ENCODE measurements at places on chromosomes 7 and 10. TPM values are rescaled to one million over a fixed set of nuclear protein-coding genes. Genes with fewer than 3 reads are reported as not detected.

The PRXL2A gene
- total RNA-seq, result 101 TPM

The ARHGEF5 gene
- total RNA-seq, result 83.6 TPM

The SVOPL gene
- 0.58 TPM for total RNA-seq

DNA sequence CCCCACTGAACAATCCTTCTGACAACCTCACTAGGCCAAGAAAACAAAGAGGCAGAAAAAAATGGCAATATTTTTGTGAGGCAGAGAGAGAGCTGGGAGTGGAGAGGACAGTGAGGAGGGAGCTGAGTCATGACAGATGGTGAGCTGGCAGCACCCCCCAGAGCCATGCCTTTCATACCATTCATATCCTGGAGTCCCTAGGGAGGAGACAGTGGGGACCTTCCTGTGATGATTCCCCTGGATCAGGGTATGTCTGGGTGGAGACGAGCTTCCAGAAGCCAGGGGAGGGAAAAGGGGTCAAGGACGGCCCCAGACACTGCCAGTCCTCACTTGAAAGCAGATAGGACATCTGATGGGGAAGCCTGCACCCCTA, 160.5 kb downstream of the ADAM12 start:
- no peak overlapping the region for H3K4me3 ChIP-seq
- DNase-seq, result no peak
- no peaks in the 10 kb centered on the region for H3K27me3 ChIP-seq
- no peak overlapping the region for H3K27ac ChIP-seq
- no peaks in the 10 kb centered on the region for H3K36me3 ChIP-seq

DNA sequence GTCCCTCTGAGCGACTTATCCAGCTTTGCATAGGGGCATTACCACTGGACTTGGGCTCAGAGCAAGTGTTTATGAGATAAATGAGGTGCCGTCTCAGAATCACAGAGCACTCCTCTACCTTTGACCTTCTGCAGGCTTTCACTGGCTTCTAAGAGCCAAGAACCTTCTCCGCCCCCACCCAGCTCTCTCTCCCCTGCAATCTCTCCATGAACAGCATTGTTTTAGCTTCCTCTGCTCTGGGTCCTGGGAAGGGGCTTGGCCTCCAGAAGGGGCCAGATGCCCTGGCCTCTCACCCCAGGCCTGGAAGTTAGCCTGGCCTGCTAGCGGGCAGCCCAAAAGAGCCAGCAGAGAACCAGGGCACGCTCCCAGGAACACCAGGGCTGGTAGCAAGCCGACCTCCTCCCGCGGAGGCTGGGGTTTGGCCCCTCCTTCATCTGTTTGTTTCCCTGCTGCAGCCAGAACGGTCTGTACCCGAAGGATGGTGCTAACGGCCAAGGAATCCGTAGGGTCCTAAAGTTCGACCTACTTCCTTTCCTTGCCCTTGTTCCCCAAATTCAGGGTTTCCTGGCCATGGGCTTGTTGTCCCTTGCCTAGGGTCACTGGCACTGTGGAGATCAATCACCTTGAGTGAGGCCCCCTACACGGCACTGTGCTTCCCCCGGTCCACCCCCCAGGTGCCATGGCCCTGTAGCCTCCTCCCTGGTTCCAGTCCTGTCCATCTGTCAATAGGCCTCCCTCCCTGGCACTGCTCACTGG, 18.7 kb upstream of the DDIT4 start:
- DNase-seq, result peak; percentile 82
- peak overlapping the region; percentile 7 for H3K4me3 ChIP-seq
- no peaks in the 10 kb centered on the region for H3K27me3 ChIP-seq
- no peaks in the 10 kb centered on the region for H3K36me3 ChIP-seq
- H3K27ac ChIP-seq, result peak overlapping the region; percentile 81

DNA sequence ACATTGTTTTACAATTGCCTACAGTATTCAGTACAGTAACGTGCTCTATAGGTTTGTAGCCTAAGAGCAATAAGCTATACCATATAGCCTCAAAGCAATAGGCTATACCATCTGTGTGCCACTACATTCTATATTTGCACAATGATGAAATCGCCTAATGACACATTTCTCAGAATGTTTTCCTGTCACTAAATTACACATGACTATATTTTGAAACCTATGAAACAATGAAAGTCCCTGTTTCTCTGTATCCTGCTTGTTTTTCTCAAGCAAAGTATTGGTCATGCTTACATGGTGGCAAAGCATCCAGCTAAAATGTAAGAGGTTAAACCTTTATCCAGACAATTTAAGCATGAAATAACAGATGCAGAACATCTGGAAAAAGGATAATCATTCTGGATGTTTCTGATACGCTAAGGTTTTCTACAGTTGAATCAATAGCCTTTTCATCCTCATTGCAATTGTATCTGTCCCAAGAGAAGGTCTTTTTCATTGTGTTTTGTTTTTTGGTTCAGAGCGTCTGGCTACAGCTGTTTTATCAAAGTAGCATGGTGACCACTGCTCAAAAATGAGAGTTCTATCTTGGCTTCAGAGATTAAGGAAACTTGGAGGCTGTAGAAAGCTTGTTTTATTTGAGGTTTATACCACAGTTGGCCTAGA, 81.7 kb downstream of the CSTF2T start:
- H3K36me3 ChIP-seq, result no peaks in the 10 kb centered on the region
- H3K27me3 ChIP-seq, result no peaks in the 10 kb centered on the region
- no peak overlapping the region for H3K4me3 ChIP-seq
- DNase-seq, result no peak
- no peaks in the 10 kb centered on the region for H3K4me1 ChIP-seq
- H3K27ac ChIP-seq, result no peak overlapping the region

DNA sequence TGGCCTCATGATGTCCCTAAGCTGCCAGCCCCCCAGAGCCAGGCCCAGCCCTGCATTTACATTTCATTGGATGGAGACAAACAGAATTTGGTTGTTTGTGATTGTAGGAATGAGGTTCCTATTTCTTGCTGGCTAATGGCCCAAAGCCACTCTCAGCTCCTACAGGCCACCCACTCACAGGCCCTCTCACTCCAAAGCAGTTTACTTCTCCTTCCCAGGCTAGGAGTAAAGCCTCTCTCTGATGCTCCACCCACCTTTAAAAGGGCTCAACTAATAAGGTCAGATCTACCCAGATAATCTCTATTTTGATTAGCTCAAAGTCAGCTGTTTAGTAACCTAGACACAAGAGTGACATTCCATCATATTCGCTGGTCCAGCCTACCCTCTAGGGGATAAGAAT, 11.2 kb upstream of the CUZD1 start:
- H3K4me3 ChIP-seq, result no peak overlapping the region
- no peak for DNase-seq
- H3K27ac ChIP-seq, result no peak overlapping the region
- H3K27me3 ChIP-seq, result no peaks in the 10 kb centered on the region

GRCh38 chr7:22093936-22094335, 148.2 kb upstream of the CDCA7L start:
- H3K36me3 ChIP-seq, result no peaks in the 10 kb centered on the region
- no peak overlapping the region for H3K27ac ChIP-seq
- no peak for DNase-seq
- H3K4me1 ChIP-seq, result no peaks in the 10 kb centered on the region
- no peak overlapping the region for H3K4me3 ChIP-seq

GRCh38 chr10:50544857-50545429, 78.8 kb downstream of the SGMS1 start:
- H3K4me3 ChIP-seq, result no peak overlapping the region
- no peak overlapping the region for H3K27ac ChIP-seq
- H3K4me1 ChIP-seq, result no peaks in the 10 kb centered on the region
- no peaks in the 10 kb centered on the region for H3K27me3 ChIP-seq

GRCh38 chr7:17239683-17240521, 58.5 kb upstream of the AHR start:
- no peaks in the 10 kb centered on the region for H3K4me1 ChIP-seq
- H3K27me3 ChIP-seq, result no peaks in the 10 kb centered on the region
- H3K27ac ChIP-seq, result no peak overlapping the region
- no peak for DNase-seq

- no peaks in the 10 kb centered on the region for H3K36me3 ChIP-seq
- peak; percentile 11 for DNase-seq
- no peaks in the 10 kb centered on the region for H3K27me3 ChIP-seq
- no peaks in the 10 kb centered on the region for H3K4me1 ChIP-seq
- no peak overlapping the region for H3K4me3 ChIP-seq
- H3K27ac ChIP-seq, result no peak overlapping the region
Measured at GRCh38 chr7:149456506-149457421, 4.1 kb downstream of the ZNF777 start.

- DNase-seq, result no peak
- H3K27ac ChIP-seq, result no peak overlapping the region
- H3K27me3 ChIP-seq, result no peaks in the 10 kb centered on the region
Measured at GRCh38 chr7:107581387-107582013, 1.5 kb downstream of the BCAP29 start.

- DNase-seq, result peak; percentile 67
- peak overlapping the region; percentile 97 for H3K27ac ChIP-seq
- no peaks in the 10 kb centered on the region for H3K27me3 ChIP-seq
- no peaks in the 10 kb centered on the region for H3K36me3 ChIP-seq
- H3K4me3 ChIP-seq, result peak overlapping the region; percentile 65
Measured at GRCh38 chr7:150368884-150369747, 494 bp downstream of the REPIN1 start.

All from colonic mucosa (tissue), 4 donors.